ENCODE measurements at places on chromosomes 3 and 15.

- no peak for DNase-seq
Measured at GRCh38 chr3:31043184-31043819, 148.8 kb upstream of the GADL1 start.

GRCh38 chr3:107132674-107133073, 244.6 kb upstream of the CCDC54 start:
- no peak for DNase-seq

- no peak for DNase-seq
Measured at GRCh38 chr3:48123346-48123745, 64.9 kb downstream of the CDC25A start.

GRCh38 chr3:37202035-37202434, 27.7 kb upstream of the LRRFIP2 start:
- DNase-seq, result no peak

DNA sequence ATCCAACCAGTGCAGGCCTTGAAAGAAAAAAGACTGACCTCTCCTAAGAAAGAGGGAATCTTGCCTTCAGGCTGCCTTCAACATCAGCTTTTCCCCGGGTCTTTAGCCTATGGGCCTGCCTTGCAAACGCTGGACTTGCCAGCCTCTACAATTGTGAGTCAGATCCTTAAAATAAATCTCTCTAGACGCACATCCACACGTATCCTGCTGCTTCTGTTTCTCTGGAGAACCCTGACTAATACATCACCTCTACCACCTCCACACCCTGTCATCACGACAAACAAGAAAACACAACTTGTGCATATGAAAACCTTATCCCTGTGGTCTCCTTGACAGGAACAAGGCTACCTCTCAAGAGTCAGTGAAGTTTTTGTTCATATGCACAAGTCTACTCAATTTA, 11.8 kb downstream of the CYFIP1 start:
- no peak for DNase-seq

GRCh38 chr15:41231422-41232226, 556 bp downstream of the CHP1 start:
- no peak for DNase-seq

DNA sequence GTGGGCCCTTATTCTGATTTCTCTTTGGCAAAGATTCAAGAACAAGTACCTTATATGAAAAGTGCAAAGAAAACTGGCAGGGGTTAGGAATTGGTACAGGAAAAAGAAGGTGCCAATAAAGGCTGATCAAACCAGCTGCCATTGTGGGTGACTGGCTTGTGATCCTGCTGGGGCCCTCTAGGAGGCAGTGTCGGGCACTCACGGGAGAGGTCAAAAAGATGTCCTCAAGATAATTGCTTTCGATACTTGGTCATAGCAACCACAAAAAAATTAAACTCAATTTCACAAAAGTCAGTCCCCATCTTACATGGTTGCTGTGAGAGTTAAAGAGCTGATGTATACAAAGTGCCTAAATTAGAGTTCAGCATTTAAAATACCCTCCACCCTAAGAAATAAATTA, 31.0 kb upstream of the CAV3 start:
- DNase-seq, result no peak

- no peak for DNase-seq
Measured at GRCh38 chr3:9141928-9142289, 107.5 kb downstream of the SRGAP3 start.

- no peak for DNase-seq
Measured at GRCh38 chr15:48634893-48635292, 10.6 kb downstream of the FBN1 start.

DNA sequence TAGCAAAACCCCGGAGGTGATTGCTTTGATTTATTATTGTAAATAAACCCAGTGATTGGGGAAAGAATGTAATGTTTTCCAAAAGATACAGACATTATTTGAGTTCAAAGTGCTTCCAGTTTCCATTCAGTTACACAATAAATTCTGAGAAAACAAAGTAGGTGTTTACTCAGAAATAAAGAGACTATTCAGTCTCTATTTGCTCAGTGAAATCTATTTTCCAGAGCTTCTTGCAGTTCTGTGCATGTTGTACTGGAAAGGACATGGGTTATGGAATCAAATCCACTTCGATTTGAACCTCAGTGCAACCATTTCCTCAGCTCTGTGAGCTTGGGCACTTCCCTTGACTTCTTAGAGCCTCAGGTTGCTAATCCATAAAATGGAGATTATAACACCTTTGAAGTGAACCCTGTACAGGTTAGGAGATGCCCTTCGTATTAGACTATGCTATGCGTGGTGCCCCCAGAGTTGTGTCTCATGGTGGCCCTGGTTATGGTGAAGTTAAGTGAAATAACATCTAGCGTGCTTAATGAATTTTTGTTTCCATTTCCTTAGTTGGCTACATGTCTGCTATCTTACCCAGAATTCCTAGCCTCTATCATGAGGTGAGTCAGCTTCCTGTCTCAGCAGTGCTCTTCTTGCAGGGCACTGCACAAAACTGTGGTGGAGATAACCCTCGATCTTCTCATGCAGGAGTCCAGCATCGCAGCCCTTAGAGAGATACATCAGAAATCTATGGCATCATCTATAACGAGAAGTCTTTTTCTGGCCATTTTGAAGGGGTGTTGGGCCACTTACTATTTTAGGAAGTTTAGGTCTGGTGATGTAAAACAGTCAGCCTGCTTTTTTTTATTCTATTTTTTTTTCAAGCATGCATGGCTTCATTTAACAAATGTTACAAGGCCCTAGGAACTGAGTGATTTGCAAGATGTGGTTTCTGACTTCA, 97.7 kb downstream of the RPL39L start:
- DNase-seq, result no peak

- no peak for DNase-seq
Measured at GRCh38 chr3:180871901-180872300, 40.6 kb upstream of the FXR1 start.

- DNase-seq, result no peak
Measured at GRCh38 chr3:130916507-130917167, 22.8 kb downstream of the ATP2C1 start.

GRCh38 chr3:134267996-134268395, 17.3 kb upstream of the RYK start:
- no peak for DNase-seq

Measured in NCI-H1092 (cell line).